ENCODE measurements at places on chromosomes 7 and 10. TPM values are rescaled to one million over a fixed set of nuclear protein-coding genes. Genes with fewer than 3 reads are reported as not detected.

The GOLGA7B gene
- 1.7 TPM for polyA plus RNA-seq

The DPYSL4 gene
- 0.24 TPM for polyA plus RNA-seq

The DDC gene
- polyA plus RNA-seq, result not detected

The PDE6C gene
- polyA plus RNA-seq, result not detected

The TRIL gene
- not detected for polyA plus RNA-seq

The LIPK gene
- not detected for polyA plus RNA-seq

The GIMAP8 gene
- polyA plus RNA-seq, result 39.9 TPM

The TET1 gene
- 0.71 TPM for polyA plus RNA-seq

The LLCFC1 gene
- polyA plus RNA-seq, result not detected

The ADAM22 gene
- polyA plus RNA-seq, result 1.8 TPM

Measured in CD4-positive, alpha-beta memory T cell (primary cell).